ENCODE measurements at places on chromosomes 6 and 20.

DNA sequence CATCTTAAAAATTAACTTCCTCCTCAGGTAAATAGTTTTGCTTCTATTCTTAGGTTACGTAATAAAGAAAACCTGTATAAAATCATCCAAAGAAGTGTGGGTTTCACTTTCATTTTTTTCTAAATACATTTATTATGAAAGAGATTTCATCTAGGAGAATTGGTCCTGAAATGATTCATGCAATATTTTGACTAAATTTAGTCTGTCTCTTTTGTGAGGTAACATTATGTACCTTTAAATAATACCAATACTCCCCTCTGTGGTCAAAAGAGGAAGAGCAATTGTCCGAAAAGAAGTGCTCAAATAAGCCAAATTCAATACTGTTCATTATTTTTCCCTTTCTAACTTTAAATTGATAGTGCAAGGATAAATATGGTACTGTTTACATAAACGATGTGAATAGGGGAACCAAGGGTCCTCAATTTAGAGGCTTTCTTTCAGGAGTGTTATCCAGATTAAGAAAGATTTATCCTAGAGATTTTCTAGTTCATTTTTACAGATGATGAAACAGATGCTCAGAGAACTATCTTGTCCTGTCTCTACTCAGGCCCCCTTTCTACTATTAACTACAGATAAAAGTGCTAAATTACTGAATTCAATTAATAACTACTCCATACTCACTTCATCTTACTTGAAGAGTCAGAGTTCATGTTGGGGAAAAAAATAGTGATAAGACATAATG, 26.2 kb downstream of the CYP39A1 start:
- ATAC-seq: peak; percentile 46

- peak; percentile 31 for ATAC-seq
These were observed 6.9 kb downstream of the HLA-DPB1 start for GRCh38 chr6:33082702-33083101.

GRCh38 chr6:101000341-101000740, 119.2 kb upstream of the ASCC3 start:
- no peak for ATAC-seq

- no peak for ATAC-seq
These were observed 7.5 kb downstream of the CEP57L1 start for GRCh38 chr6:109102762-109103161.

DNA sequence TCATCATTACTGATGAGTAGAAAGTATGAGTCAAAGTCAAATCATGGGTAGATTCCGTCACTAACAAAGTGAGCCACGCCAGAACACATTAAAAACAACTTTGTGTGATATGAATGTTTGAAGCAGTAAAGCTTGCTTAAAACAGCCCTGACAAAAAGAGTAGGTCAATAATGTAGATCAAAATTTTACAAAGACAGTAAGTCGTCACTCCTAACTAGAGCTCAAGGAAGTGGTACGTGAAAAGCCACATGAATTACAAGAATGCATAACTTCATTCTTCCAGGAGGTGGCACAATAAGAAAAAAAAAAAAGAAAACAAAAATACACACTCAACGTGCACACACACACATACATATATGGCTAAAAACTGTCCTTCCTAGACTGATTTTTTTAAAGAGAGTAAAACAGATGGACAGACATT, 69.9 kb downstream of the HACE1 start:
- ATAC-seq: peak; percentile 91

DNA sequence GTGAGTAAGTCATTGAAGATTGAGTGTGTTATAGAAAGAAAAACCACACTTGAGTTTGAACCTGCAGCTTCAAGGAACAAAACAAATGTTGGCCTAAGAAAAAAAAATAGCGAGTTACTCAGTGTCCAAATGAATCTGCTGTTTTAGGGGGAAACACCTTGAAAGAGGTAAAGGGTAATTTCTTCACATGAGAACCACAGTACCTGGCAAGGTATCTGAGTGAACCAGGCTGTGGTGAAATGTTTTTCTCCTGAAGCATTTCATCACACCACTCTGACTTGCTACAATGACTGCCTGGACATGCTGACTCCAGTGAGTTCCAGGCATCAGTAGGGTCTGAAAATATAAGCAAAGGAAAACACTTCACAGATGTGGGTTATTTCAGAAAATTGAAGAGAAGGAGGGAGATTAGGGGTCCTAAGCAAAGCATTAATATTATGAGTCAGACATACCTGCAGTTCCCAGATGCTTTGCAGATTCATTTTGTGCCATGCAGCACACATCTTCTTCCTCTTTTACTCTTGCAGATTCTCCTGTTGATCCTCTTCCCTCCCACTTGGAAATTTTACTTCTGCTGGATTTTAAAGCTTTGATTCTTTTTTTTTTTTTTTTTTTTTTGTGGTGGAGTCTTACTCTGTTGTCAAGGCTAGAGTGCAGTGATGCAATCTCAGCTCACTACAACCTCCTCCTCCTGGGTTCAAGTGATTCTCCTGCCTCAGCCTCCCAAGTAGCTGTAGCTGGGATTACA, 206.2 kb upstream of the SGK1 start:
- peak; percentile 64 for ATAC-seq

- no peak for ATAC-seq
These were observed 115.1 kb downstream of the GJA1 start for GRCh38 chr6:121550491-121551010.

- ATAC-seq: no peak
These were observed 651.3 kb downstream of the KIF16B start for GRCh38 chr20:15921930-15922329.

DNA sequence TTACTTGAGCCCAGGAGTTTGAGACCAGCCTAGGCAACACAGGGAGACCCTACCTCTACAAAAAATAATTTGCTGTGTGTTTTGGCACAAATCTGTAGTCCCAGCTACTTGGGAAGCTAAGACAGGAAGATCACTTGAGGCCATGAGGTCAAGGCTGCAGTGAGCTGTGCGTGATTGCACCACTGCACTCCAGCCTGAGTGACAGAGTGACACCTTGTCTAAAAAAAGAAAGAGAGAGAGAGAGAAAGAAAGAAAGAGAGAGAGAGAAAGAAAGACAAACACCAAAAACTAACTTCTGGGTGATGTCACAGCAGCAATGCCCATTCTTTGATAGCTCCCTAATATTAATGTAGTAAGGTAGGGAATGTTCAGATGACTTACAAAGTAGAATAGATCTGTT, 20.4 kb downstream of the USP49 start:
- ATAC-seq: no peak

Data from activated CD4-positive, CD25-positive, alpha-beta regulatory T cell treated with anti-CD3 and anti-CD28 coated beads, Interleukin-2, amount 50 U/mL, for 24 hours (primary cell).